Activated T-cell treated with anti-CD3 and anti-CD28 coated beads, Interleukin-2, amount 50 U/mL, for 72 hours (primary cell): ENCODE measurements at places on chromosomes 2 and 18. TPM values are rescaled to one million over a fixed set of nuclear protein-coding genes. Genes with fewer than 3 reads are reported as not detected.

The CSRNP3 gene
- total RNA-seq: not detected

The DNER gene
- total RNA-seq: not detected

The ZSWIM2 gene
- not detected for total RNA-seq

The OR6B2 gene
- total RNA-seq: not detected

The EMILIN2 gene
- total RNA-seq: 12.7 TPM

GRCh38 chr2:12734914-12735654 lies 18.3 kb downstream of the TRIB2 start:
- H3K27ac ChIP-seq: no peak overlapping the region
- peaks cover 16% of the 10 kb centered on the region for H3K4me1 ChIP-seq
- H3K4me3 ChIP-seq: no peak overlapping the region
- no peak for DNase-seq

DNA sequence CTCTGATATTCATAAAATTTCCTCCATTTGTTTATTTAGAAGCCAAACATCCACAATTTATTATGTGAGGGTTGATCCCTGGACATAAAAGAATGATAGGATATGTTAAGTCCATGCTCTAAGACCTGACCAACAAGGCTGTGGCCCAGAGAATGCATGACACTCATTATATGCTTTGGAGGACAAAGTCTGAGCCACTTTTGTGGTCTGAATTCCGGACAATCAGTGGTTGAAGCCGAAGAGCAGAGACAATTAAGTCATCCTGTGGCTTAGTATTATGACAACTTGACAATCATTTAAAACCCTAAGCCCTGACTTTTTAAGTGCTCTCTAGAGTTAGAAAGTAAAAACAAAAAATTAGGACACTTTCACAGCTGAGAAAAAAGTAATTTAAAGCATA lies 483.3 kb downstream of the PLCL1 start:
- no peak overlapping the region for H3K27ac ChIP-seq
- no peak overlapping the region for H3K4me3 ChIP-seq
- DNase-seq: no peak

DNA sequence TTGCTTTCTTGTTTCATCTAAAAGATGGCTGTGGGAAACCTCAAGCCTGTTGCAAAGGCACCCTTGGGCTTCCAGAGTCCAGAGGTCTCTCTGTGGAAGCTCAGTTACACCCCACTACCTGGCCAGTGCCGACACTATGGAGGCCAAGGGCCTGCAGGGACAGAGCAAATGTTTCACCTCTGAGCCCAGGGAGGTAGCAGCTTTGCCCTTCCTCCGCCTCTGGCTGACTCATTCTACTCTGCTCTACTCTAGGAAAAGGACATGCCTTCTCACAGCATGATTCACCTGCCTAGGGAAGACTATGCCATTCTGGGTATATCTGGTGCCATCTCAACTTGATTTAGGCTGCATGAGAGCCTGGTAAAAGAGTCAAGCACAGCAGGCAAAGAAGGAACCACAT lies 12.2 kb downstream of the MYOM1 start:
- peaks cover 18% of the 10 kb centered on the region for H3K4me1 ChIP-seq
- H3K27ac ChIP-seq: no peak overlapping the region
- DNase-seq: peak; percentile 16
- peaks cover 5% of the 10 kb centered on the region for H3K36me3 ChIP-seq
- no peaks in the 10 kb centered on the region for H3K27me3 ChIP-seq

DNA sequence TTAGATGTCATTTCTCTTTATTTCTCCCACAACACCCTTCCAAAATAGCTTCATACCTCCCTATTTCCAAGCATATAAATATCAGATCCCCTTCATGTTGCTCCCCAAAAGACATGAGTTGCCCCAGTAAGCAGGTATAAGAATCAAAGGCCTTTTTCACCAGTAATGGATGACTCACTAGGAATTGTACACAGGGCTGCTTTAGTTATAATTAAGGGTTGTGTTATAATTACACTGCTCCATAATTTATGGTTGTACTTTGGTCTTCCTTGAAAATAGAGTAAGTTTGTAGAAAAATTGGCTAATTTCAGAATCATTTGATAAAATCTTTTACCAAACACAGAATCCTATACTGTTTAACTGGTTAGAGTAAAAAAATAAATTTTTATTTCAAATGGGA lies 8.8 kb upstream of the AQP4 start:
- no peaks in the 10 kb centered on the region for H3K4me1 ChIP-seq
- H3K36me3 ChIP-seq: no peaks in the 10 kb centered on the region
- H3K4me3 ChIP-seq: no peak overlapping the region
- no peaks in the 10 kb centered on the region for H3K27me3 ChIP-seq
- no peak overlapping the region for H3K27ac ChIP-seq

- H3K27me3 ChIP-seq: no peaks in the 10 kb centered on the region
- H3K4me3 ChIP-seq: no peak overlapping the region
- peaks cover 2% of the 10 kb centered on the region for H3K36me3 ChIP-seq
- no peak for DNase-seq
- H3K4me1 ChIP-seq: peaks cover 6% of the 10 kb centered on the region
- H3K27ac ChIP-seq: no peak overlapping the region
Measured at GRCh38 chr2:19973466-19973865, 16.4 kb downstream of the WDR35 start.

- no peaks in the 10 kb centered on the region for H3K4me1 ChIP-seq
- H3K27ac ChIP-seq: no peak overlapping the region
- no peaks in the 10 kb centered on the region for H3K36me3 ChIP-seq
- H3K27me3 ChIP-seq: no peaks in the 10 kb centered on the region
Measured at GRCh38 chr2:153812632-153813031, 59.1 kb upstream of the GALNT13 start.

- no peak overlapping the region for H3K27ac ChIP-seq
- DNase-seq: no peak
- no peak overlapping the region for H3K4me3 ChIP-seq
- no peaks in the 10 kb centered on the region for H3K4me1 ChIP-seq
- no peaks in the 10 kb centered on the region for H3K36me3 ChIP-seq
- H3K27me3 ChIP-seq: no peaks in the 10 kb centered on the region
Measured at GRCh38 chr2:158629116-158629515, 166.0 kb upstream of the DAPL1 start.

- peak overlapping the region; percentile 98 for H3K27ac ChIP-seq
- H3K4me3 ChIP-seq: no peak overlapping the region
- peaks cover 65% of the 10 kb centered on the region for H3K4me1 ChIP-seq
- no peaks in the 10 kb centered on the region for H3K27me3 ChIP-seq
- H3K36me3 ChIP-seq: peaks cover 60% of the 10 kb centered on the region
Measured at GRCh38 chr2:38743672-38744398, 7.3 kb downstream of the SRSF7 start.

DNA sequence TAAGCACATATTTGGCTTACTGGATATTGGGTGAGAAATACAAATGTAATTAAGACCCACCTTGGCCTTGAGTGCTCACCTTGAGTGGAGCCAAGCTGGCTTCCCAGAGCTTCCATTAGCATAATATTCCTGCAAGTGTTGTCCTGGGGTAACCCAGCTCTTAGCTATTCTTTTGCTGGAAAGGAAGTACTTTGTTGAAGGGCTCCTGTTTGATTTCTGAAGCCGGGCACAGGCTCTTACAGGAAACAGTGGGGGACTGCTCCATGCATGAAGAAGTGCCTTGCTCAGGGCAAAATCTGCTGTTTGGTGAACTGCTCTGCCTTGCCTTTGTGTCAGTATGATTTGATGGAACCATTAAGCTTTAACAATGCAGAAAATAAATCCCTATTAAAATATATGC lies 325.4 kb downstream of the SMAD2 start:
- H3K4me3 ChIP-seq: no peak overlapping the region
- no peaks in the 10 kb centered on the region for H3K36me3 ChIP-seq
- H3K27me3 ChIP-seq: no peaks in the 10 kb centered on the region
- H3K4me1 ChIP-seq: no peaks in the 10 kb centered on the region

DNA sequence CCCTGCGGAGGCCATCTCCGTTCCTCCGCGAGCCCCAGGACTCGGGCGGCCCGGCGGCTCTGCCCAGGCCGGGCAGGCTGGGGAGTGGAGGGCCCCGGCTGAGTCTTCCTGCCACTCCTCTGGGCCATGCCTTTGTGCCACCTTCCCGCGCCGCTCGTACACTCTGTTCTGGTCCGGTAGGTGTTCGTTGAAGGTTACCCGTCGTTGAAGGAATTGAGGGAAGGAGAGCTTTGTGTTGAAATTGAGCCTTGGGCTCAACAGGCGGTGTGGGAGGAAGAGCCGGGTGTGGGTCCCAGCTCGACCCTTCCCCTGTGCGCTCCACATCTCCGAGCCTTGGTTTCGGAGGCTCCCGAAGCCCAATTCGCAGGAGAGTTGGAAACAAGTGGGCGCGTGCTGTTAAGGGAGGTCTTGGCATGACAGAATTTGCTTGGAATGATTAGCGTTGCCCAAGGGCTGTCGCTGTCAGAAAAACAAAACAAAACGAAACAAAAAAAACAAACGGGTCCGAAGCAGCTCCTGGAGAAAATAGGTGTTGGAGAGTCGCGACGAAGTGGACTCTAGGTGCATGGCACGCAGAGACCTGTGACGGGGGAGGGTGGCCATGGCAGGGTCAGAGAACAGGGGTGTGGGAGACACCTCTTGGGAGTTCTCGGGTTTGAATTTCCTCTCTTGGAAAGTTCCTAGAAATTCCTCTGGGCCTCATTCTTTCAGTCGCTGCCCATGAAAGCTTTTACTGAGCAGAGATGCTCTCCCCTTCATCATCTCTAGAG lies 1.2 kb upstream of the MZT2A start:
- DNase-seq: no peak
- peak overlapping the region; percentile 96 for H3K27ac ChIP-seq
- no peaks in the 10 kb centered on the region for H3K27me3 ChIP-seq
- H3K36me3 ChIP-seq: peaks cover 15% of the 10 kb centered on the region
- H3K4me1 ChIP-seq: peaks cover 65% of the 10 kb centered on the region

DNA sequence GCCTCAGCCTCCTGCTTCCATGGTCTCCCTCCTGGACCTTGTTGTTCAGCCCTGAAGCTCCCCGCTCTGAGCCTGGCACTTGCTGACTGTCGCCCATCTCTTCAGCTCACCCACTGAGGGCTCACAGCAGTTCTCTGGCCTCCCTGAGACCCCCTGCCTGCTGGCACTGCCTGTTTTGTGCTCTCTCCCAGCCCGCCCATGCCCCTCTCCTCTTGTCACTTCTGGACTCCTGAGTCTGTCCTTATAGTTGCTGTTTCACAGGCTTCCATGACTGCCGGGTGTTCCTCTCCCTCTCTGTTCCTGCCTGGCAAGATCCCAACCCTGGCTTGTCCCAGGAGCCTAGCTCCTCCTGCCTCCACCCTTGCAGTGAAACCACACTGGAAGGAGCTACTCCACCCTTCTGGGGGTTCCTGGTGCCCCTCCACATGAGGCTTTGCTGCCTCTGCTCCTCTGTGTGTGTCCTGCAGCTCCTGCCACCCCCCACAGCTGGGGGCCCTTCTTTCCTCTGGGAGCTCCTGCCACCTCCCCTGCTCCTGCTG lies 110.6 kb downstream of the CEP192 start:
- H3K27me3 ChIP-seq: no peaks in the 10 kb centered on the region
- no peaks in the 10 kb centered on the region for H3K4me1 ChIP-seq
- no peak for DNase-seq
- H3K27ac ChIP-seq: peak overlapping the region; percentile 6
- H3K4me3 ChIP-seq: no peak overlapping the region

DNA sequence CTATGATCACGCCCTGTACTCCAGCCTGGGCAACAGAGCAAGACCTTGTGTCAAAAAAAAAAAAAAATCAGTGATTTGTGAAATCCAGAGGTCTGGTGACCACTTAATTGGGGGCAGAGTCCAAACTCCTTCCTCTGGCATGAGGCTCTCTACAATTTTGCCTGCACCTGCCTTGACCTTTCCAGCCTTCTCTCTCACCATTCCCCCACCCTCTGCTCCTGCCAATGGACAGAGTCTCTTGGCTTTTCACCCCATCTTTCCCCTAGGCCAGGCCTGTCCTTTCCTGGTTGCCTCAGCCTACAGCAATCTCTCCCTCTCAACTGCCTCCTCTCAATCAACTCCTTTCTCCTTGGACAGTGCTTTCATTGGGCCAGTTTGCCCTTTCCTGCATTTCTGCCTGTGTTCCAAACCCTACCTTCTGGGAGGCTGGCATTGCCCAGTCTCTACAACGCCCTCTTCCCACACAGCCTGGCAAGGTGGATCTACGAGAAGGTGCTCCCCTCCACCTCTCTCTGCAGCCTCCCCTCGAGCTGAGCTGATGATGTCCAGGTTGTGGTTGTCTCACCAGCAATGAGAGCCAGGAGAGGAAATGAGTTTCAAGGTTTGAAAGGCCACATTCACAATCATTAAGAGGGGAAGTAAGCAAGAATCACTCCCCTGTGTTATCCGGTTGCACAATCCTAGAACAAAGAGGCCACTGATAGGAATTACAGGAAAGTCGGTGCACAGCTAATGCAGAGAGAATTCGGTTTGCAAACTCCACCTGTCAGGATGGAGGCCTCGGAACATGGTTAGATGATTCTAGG lies 39.5 kb upstream of the NPAS2 start:
- no peak overlapping the region for H3K4me3 ChIP-seq
- H3K27ac ChIP-seq: no peak overlapping the region
- no peaks in the 10 kb centered on the region for H3K36me3 ChIP-seq
- no peaks in the 10 kb centered on the region for H3K27me3 ChIP-seq
- no peak for DNase-seq

DNA sequence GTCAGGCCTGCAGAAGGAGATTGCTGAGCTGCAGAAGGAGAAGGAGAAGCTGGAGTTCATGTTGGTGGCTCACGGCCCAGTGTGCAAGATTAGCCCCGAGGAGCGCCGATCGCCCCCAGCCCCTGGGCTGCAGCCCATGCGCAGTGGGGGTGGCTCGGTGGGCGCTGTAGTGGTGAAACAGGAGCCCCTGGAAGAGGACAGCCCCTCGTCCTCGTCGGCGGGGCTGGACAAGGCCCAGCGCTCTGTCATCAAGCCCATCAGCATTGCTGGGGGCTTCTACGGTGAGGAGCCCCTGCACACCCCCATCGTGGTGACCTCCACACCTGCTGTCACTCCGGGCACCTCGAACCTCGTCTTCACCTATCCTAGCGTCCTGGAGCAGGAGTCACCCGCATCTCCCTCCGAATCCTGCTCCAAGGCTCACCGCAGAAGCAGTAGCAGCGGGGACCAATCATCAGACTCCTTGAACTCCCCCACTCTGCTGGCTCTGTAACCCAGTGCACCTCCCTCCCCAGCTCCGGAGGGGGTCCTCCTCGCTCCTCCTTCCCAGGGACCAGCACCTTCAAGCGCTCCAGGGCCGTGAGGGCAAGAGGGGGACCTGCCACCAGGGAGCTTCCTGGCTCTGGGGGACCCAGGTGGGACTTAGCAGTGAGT lies 19.4 kb downstream of the FOSL2 start:
- no peak overlapping the region for H3K4me3 ChIP-seq
- no peak for DNase-seq
- H3K27me3 ChIP-seq: no peaks in the 10 kb centered on the region
- no peak overlapping the region for H3K27ac ChIP-seq

DNA sequence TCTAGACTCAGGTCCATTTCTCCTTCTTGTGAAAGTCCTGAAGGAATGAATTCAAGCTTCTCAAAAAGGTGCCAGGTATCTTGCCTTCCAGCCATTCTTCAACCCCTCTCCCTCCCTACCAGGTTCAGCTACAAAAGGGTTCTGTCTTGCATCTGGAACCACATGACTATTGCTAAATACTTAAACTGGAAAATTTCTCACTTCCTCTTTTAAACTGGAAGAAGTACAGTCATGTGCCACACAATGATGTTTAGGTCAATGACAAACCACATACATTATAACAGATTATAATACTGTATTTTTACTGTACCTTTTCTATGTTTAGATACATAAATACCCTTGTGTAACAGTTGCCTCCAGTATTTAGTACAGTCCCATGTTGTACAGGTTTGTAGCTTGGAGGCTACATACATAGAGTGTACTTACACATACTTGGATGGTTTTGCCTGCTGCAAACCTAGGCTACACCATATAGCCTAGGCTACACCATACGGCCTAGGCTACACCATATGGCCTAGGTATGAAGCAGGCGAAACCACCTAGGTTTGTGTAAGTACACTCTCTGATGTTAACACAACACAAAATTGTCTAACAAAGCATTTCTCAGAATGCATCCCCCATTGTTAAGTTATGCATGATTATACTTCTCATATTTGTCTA lies 142.0 kb upstream of the DNMT3A start:
- DNase-seq: no peak
- no peak overlapping the region for H3K27ac ChIP-seq
- H3K4me1 ChIP-seq: peaks cover 6% of the 10 kb centered on the region
- no peaks in the 10 kb centered on the region for H3K36me3 ChIP-seq
- H3K4me3 ChIP-seq: no peak overlapping the region
